ENCODE measurements at places on chromosomes 1 and 21. TPM values are rescaled to one million over a fixed set of nuclear protein-coding genes. Genes with fewer than 3 reads are reported as not detected.

GSTM1 gene
- not detected for total RNA-seq

USP48 gene
- total RNA-seq, result 46.0 TPM

CCSAP gene
- total RNA-seq, result 8.4 TPM

COL6A2 gene
- total RNA-seq, result 515 TPM

NBPF6 gene
- total RNA-seq, result not detected

PRKAB2 gene
- 20.7 TPM for total RNA-seq

SHE gene
- total RNA-seq, result 14.1 TPM

PTGS2 gene
- 3.6 TPM for total RNA-seq

PADI2 gene
- total RNA-seq, result 21.5 TPM

SYT2 gene
- 1.3 TPM for total RNA-seq

KMO gene
- 7.8 TPM for total RNA-seq

LCE4A gene
- total RNA-seq, result not detected

LRRC71 gene
- 0.35 TPM for total RNA-seq

SLC30A7 gene
- total RNA-seq, result 24.6 TPM

TCP10L gene
- total RNA-seq, result 2.4 TPM

PTPN22 gene
- total RNA-seq, result 1.5 TPM

CLIC6 gene
- 1.5 TPM for total RNA-seq

NTRK1 gene
- total RNA-seq, result 2.0 TPM

RPS6KC1 gene
- 32.4 TPM for total RNA-seq

ZNF670 gene
- total RNA-seq, result 5.1 TPM

MTFR1L gene
- 54.4 TPM for total RNA-seq

NEXN gene
- total RNA-seq, result 7.0 TPM

EDARADD gene
- total RNA-seq, result 4.6 TPM

FCGR1A gene
- total RNA-seq, result 6.2 TPM

EIF2D gene
- total RNA-seq, result 59.8 TPM

RAB7B gene
- 3.6 TPM for total RNA-seq

SERINC2 gene
- total RNA-seq, result 24.8 TPM

SLC45A1 gene
- total RNA-seq, result 2.0 TPM
